ENCODE measurements at places on chromosomes 5 and 9.

- peak; percentile 26 for DNase-seq
Measured at GRCh38 chr9:85258823-85259370, 482.9 kb downstream of the AGTPBP1 start.

GRCh38 chr5:132265336-132266030, 8.0 kb downstream of the PDLIM4 start:
- peak; percentile 94 for DNase-seq

DNA sequence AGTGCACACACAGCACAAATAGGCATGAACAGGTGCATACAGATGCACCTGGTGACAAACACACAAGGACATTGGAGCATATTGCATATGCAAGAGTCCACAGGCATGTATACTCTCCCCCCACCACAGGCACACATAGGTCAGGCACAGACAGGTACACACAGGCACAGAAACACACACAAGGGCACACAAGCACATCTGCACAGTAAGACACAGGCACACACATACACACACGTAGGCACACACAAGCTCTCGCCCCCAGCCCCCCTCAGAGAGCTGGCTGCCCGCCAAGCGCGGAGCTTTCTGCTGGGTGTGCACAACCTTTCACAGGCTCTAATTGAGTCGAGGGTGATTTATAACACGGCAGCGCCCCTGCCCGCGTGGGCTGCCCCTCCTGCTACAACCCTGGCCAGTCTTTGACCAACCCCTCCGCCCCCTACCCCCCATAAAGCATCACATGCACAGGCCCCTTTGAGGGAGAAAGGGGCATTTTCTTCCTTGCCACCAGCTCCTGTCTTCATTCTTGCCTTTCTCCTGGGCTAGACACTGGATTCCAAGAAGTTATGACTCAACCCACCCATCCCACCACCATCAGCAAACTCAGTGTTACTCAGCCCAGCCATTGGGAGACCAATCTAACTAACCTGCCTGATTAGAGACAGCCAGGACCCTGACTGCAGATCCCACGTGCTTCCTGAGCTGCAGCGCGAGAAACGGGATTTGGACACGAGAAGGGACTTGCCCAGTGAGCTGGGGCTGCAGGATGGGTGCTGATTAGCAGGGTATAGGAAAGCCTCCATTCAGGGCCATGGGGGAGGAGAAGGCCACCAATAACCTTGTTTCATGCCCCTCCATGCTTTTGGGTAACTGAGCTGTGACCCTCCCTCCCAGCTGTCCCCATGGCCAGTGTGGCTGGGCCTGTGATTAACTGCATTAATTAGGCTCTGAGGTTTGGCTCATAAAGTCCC, 42.8 kb upstream of the PSD2 start:
- peak; percentile 74 for DNase-seq

- DNase-seq, result no peak
Measured at GRCh38 chr9:124781967-124782660, 5.2 kb downstream of the OLFML2A start.

DNA sequence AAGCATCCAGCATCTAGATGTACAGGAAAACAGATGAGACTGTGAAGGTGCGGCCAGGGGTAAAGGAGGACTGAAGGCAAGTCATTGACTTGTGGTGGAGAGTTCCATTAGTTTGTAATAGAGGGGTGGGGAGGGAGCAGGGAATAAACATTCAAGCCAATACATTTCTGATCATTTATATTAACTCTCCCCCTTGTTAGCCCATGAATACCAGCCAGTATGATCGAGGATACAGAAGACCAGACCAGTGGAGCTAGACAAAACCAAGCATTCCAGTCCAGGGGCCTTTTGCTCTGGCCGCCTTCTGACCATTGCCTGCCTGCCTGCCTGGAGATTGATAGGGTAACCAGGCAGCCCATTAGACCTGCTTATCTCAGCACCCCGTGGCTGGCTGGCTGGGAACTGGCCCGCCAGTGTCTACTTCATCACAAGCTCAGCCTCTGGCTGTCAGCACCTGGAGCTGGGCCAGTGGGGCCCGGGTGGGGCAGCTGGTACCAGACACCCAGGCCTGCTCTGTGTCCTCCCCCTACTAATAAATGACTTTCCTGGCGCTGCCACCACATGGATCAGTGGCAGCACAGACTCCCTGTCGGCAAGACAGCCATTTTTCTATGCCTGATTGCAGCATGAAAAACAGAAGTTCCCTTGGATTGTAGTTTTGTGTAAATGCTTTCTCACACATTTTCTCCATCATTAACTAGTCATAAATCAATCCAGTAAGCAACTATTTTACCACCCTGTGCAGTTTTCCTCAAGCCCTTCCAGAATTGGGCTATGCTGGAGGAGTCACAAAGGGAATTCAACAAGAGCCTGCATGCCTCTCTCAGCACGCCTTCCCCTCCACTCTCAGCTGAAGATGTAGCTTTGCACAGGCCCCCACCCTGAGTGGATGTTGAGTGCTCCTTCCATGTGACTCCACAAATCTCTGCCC, 181.3 kb downstream of the SNCAIP start:
- no peak for DNase-seq

DNA sequence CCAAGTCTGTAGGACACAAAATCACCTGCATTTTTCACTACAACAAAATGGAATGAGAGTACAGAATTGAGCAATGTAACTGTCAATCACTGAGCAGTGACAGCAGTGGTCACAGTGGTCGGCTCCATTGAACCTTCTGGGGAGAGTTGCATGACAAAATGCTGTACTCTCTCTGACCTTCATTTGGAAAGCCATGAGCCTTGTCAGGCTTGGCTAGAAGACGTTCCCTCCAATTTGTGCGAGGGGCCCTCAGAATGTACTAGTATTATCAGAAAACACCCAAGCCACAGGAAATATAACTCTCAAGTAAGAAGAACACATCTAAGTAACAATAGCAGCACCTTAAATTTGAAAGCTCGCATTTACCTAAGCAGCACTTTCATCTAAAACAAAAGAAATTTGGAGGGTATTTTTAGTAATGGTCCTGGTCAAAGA, 425.6 kb upstream of the MEF2C start:
- DNase-seq, result no peak

- DNase-seq, result no peak
Measured at GRCh38 chr9:96871176-96871575, 16.9 kb upstream of the ZNF782 start.

- DNase-seq, result no peak
Measured at GRCh38 chr5:39189292-39189955, 29.9 kb downstream of the FYB1 start.

DNA sequence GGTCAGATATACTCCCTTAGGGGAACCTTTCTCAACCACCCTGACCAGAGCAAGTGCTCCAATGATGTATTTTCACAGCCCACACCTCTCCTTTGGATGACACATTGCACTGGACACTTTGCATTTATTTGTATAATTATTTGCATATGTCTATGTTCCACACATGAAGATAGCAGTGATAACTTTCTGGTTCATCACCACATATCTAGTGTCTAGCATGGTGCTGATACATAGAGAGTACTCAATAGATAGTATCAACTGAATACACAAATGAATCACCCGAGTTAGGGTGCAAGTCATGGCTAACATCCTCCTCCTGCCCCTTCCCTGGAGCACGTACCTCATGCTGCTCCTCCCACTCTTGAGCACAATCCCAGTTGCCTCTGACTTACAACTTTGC, 617.6 kb downstream of the EBF1 start:
- no peak for DNase-seq

GRCh38 chr5:163339148-163339547, 98.2 kb upstream of the CCNG1 start:
- DNase-seq, result no peak

DNA sequence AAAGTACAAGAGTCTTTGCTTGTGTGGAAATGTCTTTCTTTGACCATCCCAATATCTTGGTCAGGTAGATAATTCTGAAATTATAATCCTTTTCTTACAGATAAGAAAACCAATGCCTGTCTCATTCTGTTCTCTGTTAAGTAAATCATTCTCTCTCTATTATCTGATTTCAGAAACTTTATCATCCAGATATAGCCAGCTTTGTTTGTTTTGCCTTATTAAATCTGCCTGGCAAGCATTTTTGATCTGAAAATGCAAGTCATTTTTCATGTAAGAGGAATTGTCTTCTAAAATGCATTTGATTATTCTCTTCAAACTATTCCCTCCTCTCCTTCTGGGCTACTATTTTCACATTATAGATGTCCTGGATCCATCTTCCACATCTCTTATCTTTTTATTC, 625.5 kb downstream of the CCDC171 start:
- no peak for DNase-seq

- DNase-seq, result no peak
Measured at GRCh38 chr5:123181394-123181801, 92.4 kb downstream of the PRDM6 start.

DNA sequence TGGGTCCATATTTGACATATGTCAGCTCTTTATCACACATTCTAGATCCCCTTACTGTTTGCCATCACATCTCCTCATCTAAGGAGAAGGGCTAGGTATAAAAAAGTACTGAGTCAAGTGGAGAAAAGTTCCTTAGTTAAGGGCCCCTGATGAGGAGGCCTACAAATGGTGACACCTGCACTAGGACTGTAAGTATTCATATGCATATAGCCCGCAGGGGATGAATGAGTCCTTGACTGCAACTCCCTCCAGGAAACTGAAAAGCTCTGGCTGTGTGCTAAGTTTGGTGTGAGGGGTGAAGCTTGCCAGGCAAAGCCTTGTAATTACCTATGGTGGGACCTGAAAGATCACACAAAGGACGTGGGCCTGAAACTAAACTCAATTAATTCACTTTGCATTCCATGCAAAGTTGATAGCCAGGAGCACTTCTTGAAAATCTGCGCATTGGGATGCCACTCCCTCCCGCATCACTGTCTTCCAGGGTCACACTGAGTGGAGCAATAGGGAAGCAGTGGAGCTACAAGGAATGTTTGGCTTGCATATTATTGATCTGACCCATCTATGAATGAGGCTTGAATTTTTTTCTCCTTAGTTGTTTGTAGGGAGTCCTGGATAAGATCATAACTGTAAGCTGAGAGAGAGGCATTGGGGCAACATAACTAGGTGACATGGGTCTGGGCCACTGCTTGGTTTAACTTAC, 11.9 kb upstream of the EQTN start:
- no peak for DNase-seq

- peak; percentile 7 for DNase-seq
Measured at GRCh38 chr5:97501965-97502305, 318.9 kb upstream of the RIOK2 start.

GRCh38 chr5:172051643-172052339, 45.4 kb upstream of the FBXW11 start:
- DNase-seq, result no peak

DNA sequence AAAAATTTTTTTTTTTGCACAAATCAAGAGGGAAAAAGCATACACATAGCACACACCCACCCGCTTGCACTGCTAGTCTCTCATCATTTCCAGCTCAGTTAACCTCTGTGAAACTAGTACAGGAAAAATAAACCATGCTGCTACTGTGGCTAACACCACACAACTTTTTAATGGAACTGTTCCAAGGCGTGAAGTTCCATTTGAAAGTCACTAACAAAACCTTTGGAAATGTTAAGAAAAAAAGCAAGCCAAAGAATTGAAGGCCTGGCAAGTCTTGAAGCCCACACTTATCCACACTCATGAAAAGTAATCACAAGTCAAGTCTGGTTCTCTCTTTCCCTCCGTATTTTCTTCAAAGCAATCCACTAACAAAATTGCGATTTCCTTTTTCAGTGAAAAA, 116.3 kb downstream of the FANCC start:
- DNase-seq, result no peak

DNA sequence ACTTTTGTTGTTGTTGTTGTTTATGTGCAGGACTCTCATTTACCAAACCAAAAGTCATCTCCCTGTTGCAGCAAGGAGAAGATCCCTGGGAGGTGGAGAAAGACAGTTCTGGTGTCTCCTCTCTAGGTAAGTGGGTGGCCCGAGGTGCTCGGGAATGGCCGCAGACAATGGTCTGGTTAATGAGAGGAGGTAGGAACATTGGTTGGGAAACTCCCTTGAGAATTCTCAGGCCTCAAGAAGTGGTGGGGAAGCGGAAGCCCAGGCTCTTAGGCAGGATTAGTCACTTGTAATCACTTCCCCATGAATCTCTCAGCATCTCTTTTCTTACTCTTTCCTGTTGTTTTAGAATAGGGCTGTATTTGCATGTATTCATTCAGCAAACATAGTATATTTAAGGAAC, 7.2 kb downstream of the ZNF354B start:
- DNase-seq, result no peak

GRCh38 chr9:19828576-19829109, 39.8 kb upstream of the SLC24A2 start:
- no peak for DNase-seq

GRCh38 chr5:170466988-170467707, 36.7 kb upstream of the KCNIP1 start:
- peak; percentile 17 for DNase-seq

Measured in AG08396 (cell line).